ENCODE measurements at places on chromosomes 5 and 9.

DNA sequence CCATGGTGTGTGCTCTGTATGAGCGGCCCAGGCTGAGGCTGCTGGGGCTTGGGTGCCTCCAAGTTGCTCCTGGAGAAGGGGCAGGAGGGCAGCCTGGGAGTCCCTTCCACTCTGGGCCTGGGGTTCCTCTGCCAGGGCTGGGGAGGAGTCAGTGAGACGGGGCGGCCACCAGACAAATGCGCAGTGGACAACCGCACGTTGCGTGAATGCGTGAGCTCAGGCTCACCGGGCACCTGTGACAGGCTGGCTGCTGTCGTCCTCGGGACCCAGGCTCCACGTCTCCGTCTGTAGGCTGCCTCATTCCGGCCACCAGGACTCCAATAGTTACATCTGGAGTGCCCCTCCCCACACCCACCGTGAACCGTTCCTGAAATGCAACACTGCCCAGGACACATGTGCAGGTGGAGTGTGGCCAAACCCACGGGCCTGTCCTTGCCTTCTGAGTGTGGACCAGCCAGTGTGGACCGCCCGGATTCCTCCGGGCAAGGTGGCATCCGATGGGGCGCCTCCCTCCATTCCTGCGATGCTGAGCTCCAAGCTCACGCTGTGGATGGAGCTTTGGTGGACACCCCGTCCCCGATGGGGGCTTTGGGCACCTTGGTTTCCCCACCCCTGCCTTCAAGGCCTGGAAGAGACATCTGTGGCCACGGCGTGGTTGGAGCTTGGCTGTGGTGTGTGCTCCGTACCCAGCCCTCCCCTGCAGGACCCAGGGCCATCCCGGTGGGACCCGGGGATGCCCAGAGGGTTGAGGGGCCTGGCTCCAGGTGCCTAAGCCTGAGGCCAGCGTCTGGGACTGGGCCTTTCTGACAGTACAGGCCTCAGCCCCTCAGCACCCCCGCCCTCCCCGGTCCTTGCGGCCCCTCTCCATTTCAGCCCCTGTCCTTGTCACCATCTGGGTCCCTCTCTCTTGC lies 34.0 kb upstream of the RXRA start:
- DNase-seq = no peak

DNA sequence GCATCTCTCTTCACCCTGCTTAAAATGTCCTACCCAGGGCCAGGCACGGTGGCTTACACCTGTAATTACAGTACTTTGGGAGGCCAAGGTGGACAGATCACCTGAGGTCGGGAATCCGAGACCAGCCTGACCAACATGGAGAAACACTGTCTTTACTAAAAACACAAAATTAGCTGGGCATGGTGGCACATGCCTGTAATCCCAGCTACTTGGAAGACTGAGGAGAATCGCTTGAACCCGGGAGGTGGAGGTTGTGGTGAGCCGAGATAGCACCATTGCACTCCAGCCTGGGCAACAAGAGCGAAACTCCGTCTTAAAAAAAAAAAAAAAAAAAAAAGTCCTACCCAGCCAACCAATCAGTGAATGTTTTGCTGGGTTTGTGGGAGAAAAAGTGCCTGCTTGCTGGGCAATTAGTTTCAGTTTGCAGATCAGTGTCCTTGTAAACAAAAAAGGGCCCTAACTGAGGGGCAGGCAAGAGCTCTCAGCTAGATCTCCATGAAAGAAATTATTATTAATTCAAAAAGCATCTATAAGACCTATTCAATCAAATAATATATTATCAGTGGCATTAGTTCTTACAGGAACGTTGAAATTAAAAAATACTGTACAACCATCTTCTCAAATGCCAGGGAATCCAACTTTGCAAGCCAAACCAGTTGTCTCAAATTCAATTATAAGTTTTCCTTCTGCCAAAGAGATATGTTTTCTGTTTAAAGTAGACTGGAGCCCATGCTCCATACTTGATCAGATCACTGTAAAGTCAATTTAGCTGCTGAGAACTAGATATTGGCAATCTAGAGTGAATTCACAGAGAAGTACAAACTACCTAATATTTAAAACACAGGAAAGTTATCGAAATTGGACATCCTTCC lies 3.9 kb downstream of the MEGF9 start:
- DNase-seq = no peak

GRCh38 chr5:115718927-115719326 lies 93.1 kb upstream of the TMED7 start:
- no peak for DNase-seq

DNA sequence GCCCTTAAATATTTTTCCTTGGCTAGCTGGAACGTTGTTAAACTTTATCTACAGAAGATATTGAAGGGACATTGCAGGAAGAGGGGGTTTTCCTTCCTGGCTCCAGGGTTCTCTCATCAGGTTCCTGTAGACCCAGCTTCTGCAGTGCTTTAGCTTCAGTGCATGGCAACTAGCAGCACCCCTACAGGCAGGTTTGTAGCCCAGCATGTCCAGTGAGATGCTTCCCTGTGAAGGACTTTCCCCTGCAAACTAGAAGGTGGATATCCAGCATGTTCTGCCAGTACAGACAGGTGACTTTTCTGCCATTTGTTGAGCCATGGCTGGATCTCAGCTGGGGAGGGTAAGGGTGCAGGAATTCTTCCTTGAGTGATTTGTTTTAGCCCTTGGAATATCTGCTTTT lies 10.4 kb downstream of the CCL28 start:
- DNase-seq = no peak

GRCh38 chr5:131536211-131536826 lies 98.7 kb downstream of the RAPGEF6 start:
- DNase-seq = no peak

GRCh38 chr5:83570916-83571315 lies 99.4 kb downstream of the VCAN start:
- DNase-seq = no peak

GRCh38 chr5:136066661-136067271 lies 38.0 kb downstream of the TGFBI start:
- DNase-seq = peak; percentile 81

GRCh38 chr9:17532461-17532860 lies 46.4 kb upstream of the SH3GL2 start:
- DNase-seq = no peak

DNA sequence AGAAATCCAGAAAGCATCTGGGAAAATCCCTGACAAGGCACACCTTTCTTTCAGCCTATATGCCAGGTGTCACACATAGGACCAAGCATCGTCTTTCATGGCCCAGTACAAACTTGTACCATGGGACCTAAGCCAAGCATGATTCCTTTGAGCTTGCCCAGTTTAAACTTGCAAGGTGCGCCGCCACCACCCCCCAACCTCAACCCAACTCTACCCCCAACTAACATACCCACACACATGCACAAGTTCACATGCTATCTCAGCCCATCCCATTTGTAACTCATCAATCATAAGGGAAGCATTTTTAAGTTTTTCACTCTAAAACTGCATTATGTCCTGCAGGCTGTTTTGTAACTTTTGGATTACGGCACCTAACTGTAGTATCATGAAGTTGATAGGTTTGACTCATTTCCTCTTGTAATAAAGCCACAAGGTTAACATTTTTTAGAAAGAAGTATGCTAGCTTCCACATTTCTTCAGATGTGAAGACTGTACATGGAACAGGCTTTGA lies 145.9 kb upstream of the FST start:
- no peak for DNase-seq

GRCh38 chr5:152089644-152090043 lies 165.0 kb upstream of the GLRA1 start:
- no peak for DNase-seq

Measured in right forelimb (tissue), 1 donor.